Activated CD4-positive, alpha-beta T cell treated with anti-CD3 and anti-CD28 coated beads for 24 hours (primary cell): ENCODE measurements at places on chromosomes 13 and 19.

DNA sequence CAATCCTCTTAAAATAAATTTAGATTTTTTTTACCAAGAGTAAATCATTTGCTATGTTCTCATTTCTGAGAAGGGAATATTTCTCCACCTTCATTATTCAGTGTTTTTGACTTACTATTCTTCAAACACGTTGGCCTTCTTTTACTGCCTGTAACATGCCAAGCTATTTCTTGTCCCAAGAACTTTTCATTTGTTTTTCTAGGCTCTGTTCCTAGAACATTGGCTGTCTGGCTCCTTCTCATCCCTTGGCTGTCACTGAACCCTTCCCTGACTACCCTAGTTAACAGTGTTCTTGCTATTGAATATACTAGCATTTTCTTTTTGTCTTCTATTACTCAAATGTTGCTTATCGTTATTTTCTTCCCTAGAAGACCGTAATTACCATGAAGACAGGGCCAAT, 248.1 kb downstream of the ITGBL1 start:
- no peak for DNase-seq

DNA sequence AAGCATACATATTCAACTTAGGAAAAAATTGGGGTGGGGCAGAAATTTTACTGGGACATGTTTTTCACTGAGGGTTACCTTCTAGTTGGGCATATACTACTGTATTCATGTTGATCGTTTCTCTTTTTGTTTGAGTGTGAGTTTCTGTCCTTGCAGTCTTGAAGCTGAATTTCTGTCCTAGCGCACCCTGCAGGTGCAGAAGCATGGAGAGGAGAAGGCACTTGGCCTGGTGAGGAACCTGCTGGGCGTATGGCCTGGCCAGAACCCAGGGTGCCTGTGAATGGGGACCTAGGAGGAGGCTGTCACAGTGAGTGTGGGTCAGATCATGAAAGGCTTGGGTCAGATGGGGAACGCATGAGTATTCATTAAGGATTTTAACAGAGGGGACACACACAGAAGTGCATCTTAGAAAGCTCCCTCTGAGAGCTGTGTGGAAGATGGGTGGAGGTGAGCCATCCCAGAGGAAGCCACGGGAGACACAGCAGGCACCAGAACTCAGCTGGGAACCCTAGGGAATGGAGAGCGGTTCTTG, 36.8 kb downstream of the SERP2 start:
- DNase-seq, result no peak

- no peak for DNase-seq
These were observed 851 bp downstream of the ZNF320 start for GRCh38 chr19:52896431-52897137.

DNA sequence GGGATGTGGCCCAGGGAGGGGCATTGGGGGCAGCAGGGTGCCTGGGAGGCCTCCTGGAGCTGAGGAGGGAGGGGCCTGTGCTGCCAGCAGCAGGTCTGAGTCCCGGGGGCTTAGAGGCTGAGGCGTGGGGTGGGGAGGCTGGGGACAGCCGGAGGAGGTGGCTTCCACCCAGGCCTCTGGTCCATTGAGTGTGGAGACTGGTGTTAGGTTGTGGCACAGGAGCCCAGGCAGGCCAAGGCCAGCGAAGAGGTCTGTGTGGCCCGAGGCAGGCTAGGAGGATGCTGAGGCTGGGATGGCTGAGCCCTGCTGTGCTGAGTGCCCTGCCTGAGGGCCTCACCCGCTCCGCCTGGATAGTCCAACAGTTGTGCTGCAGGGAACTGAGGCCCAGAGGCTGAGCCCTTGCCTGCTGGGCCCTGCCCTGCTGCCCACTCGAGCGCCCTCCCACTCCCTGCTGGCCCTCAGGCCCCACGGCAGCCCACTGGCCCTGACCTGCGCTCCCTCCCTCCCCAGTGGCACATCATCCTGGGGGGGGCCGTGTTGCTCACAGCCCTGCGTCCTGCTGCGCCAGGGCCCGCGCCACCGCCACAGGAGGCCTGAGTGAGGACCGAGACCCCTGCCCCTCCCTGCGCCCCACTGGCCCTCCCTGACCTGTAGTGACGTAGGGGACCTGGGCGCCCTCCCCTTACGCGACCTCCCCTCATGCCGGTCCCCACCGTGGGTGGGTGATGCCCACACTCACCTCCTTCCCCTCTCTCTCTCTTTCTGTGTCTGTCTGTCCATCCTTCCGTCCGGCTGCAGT, 4.9 kb upstream of the GARIN5A start:
- DNase-seq, result no peak

- DNase-seq, result no peak
These were observed 30.0 kb upstream of the NCCRP1 start for GRCh38 chr19:39166571-39167391.

DNA sequence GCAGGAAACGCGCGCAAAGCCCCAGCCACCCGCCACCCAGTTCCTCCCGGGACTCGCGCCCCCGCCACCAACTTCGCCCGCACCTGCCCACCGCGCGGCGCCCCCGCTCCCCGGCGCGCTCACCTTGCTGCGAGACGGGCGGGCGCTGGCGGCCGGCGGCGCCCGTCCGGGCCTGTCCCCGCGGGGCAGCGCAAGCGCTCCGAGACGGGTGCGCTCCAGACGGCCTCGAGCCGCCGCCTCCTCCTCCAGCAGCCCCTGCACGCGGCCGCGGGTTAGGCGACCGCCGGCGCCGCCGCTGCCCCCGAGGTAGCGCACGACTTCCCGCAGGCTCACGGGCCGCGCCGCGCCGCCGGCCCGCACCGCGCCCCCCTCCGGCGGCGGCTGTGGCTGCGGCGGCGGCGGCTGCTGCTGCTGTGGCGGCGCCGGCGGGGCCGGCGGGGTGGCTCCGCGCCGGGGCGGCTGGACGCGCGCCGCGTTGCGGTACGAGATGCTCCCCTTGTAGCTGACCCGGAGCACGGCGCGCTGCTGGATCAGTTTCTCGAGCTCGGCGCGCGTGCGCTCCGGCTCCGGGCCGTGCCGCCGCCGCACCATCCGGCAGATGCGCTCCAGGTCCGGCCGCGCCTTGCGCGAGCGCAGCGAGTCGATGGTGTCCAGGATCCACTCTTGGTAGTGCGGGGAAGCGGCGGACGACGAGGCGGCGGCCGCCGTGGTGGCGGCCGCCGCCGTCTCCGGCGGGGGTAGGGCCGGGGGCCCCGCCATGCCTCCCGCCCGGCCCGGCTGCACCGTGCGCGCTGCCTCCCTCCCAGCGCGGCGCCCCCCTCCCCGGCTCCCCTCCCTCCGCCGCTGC, 666 bp downstream of the SAMD1 start:
- DNase-seq, result no peak

DNA sequence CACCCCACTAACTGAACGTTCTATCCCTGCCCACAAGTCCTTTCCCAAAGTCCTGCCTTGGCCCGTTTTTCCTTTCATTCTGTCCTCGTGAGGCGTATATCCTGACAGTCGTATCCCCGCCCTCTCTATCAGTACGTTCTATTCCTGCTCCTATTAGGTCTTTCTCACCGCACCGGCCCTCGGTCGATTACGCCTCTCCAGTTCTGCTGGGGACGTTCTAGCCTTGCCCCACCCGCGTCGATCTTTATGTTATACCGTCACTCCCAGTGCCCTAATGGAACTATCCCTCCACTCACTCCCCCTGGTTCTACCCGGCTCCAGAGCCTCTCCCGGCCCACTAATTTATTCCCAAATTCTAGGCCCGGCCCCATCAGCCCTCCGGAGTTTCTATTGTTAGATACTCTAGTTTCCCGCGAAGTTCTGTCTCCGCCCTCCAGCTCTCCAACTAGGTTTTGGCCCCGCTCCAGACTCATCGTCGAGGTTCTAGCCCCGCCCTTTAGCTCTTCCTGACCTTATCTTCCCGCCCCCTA, 2.0 kb downstream of the PLAUR start:
- no peak for DNase-seq

GRCh38 chr13:70490320-70490935, 382.2 kb upstream of the KLHL1 start:
- no peak for DNase-seq
